Central memory CD8-positive, alpha-beta T cell (primary cell): ENCODE measurements at places on chromosomes 7 and 10.

GRCh38 chr10:71084818-71085126, 127.6 kb upstream of the UNC5B start:
- DNase-seq = no peak

- DNase-seq = no peak
Measured at GRCh38 chr10:80137031-80137862, 4.7 kb downstream of the PLAC9 start.

- DNase-seq = no peak
Measured at GRCh38 chr7:108724251-108725100, 154.8 kb downstream of the DNAJB9 start.

DNA sequence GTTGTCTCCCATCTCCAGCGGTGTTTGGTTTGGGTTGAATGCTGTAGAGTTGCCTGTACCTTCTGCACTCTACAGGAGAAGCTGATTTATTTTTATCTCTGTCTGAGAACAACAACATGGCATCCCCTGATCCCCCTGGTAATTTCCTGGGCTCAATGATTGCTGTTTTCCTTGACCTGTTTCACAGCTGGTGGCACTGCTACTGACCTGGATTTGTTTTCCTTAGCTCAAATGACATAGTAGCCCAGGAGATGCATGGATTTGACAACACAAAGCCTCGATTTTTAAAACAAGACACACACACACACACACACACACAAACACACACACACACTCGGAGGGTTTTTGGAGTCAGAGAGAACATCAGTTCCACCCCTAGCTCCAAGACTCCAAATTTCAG, 301.6 kb downstream of the NRG3 start:
- DNase-seq = no peak

- no peak for DNase-seq
Measured at GRCh38 chr10:78910886-78911285, 157.9 kb upstream of the ZMIZ1 start.

- no peak for DNase-seq
Measured at GRCh38 chr10:21976739-21977138, 26.8 kb downstream of the DNAJC1 start.

DNA sequence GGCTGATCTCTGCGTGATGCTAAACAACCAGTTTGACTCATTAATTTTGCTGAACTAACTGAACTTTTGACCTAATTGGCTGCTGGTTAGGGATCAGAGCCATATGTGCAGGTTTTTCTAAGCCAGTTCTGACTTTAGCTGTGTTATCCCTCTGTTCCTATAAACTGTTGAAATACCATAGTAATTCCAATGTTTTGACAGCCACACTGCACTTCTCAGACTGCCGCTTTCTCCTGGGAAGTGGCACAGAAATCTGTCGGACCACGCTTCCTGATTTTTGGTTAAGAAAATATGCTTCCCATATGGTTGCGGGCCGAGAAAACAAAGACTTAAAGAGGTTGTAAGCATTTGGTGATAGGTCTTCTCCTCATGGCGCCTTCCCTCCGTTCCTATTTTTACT, 42.3 kb downstream of the TBXAS1 start:
- no peak for DNase-seq

DNA sequence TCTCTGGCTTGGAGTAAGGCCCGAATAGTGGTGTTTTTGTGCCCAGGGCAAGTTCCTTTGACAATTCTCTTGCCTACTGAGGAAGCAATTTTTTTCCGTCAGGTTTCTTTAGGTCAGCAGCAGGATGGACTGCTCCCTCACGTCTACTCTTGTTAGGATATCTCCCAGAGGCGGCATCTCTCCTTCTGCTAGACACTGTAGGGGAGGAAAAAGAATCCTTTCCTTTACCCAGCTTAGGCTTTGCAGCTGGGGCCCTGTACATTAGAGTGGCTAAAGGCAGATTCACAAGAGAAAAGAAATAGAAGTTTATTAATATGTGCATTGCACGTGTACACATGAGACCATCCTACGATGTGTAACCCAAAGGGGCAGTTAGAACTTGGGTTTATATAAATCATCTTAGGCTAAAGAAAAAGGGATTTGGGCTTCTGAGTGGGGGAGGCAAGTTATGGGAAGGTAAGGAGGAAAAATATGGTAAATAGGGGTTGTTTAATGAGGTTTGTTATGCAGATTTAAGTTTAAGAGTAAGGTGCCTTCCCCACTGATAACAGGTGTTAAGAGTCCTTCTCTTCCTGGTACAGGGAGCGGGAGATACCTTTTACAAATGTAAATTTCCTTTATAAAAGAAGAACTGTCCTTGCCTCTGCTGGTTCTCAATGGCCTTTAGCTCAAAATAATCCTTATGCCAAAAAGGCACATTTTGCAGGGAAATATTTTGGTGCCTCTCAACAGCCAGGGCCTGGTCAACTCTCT, 156.4 kb downstream of the AOAH start:
- no peak for DNase-seq

DNA sequence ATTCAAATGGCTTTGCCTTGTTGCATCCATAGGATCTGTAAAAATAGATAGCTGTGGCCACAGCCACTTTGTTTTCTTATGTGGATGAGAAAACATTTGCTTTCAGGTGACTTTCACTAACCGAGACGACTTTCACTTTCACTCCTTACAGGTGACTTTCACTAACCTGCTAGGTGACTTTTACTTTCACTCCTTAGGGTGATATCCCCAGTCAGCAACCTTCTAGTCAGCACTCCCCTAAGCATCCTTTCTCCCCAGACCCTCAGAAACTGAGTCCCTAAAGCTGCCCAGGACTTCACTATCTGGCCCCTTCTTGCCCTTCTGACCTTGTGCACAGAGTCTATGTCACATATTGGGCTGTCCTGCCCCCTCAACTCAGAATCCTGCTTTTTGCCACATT, 177.5 kb downstream of the RELN start:
- DNase-seq = no peak

GRCh38 chr7:16404636-16405035, 16.7 kb downstream of the CRPPA start:
- no peak for DNase-seq

- peak; percentile 35 for DNase-seq
Measured at GRCh38 chr7:157502701-157503111, 165.9 kb downstream of the DNAJB6 start.

DNA sequence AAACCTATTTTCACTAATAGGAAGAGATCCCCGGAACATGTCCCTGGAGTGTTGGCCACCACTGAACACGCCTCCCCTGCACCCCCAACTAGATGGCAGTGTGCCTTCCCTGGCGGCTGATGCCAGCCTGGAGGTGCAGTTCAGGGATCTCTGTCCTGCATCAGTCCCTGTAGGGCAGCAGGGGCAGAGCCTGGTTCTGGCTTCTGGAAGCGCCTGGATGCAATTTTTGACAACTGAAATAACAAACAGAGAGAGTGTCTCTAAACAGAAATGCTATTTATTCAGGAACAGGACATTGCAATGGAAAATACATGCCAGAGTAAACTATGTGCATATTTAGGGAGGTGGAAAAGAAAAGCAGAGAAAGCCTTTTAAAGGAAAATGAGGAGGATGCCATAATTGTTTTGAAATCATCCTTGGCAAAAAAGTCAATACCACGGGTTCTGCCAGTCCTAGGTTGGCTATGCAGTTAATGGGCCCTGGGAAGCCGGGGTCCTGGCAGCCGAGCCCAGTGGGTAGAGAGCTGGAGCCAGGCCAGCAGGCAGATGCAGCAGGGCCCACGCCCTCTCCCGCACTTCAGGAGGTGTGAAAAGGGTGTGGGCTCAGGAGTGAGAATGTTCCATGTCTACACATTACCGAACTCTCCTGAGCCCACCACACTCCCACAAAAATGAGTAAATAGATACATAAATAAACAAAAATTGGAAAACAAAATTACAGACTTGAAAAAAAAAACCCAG, 18.5 kb downstream of the ANTXRL start:
- no peak for DNase-seq

GRCh38 chr7:69564454-69565417, 33.5 kb upstream of the AUTS2 start:
- no peak for DNase-seq

GRCh38 chr7:90402785-90403173, 482 bp upstream of the CLDN12 start:
- DNase-seq = no peak

DNA sequence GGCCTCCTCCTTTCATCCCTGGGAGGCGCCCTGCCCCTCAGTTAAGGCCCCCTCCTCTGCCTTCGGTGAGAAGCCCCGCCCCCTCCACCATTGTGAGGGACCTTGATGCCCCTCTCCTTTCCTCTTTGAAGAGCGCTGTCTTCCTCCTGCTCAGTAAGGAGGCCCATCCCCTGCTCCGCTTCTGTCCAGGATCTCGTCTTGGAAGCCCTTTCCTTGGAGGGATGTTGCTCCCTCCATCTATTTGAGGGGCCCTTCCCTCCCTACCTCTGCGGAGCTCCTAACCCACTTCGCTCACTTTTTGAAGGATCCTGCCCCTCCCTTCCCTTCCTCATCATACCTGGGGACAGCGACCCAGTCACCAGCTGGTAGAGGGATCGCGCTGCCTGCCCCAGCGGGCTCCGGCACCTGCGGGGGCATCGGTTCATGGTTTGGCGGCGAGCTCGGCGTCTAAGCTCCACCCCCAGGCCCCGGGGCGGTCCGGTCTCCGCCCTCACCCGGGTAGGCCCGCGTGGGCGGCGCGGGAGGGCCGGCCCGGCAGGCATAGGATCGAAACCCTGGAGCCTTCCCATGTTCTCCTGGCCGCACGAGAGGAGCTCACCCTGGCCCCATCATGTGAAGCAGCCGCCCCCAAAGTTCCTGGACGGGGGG, 4.1 kb downstream of the KCNIP2 start:
- DNase-seq = peak; percentile 34

DNA sequence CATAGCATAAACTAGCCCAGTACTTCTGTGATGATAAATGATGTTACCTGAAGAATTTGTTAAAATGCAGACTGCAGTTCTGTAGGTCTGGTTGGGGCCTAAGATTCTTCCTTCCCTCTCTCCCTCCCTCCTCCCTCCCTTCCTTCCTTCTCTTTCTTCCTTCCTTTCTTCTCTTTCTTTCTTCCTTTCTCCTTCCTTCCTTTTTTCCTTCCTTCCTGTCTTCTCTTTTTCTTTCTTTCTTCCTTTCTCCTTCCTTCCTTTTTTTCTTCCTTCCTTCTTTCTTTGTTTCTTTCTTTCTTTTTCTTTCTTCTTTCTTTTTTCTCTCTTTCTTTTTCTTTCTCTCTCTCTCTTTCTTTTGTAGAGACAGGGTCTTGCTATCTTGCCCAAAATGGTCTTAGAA, 3.7 kb upstream of the SLC25A28 start:
- DNase-seq = no peak

DNA sequence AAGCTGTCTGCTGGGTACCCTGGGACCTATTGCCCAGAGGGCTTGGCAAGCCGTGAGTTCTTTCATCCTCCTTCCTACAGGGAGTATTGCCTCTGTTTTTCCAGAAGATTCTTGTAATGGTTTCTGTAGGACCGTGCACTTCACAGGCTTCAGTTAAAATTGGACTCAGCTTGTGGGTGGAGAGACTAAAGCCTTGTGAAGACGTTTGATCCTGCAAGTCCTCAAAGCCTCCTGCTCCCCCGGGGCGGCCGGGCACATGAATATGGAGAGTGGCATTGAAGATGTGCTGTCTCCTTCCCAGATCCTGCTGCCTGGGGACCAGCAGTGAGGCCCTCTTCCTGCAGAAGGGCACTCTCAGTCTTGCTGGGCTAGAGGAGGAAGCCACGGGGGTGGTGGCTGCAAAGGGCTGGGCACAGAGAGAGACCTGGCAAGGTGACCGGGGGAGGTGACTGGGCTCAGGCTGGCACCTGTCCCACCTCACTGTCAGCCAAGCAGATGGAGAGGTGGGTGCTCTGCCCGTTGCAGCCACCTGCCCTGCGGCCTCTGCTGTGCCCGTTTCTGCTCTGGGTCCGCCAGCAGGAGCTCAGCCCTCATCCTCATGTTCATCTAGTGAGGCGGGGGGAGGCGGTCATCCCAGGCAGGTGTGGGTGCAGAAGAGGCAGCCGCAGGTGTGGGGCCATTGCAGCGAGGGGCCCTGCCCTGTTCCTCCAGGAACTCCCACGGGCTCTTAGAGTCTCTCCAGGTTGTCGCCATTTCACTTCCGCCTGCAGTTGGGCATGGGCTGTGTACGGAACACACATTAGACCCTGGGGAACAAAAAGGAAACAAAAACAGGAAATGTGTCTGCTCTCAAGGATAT, 55.7 kb downstream of the TMEM209 start:
- no peak for DNase-seq

- no peak for DNase-seq
Measured at GRCh38 chr7:31896925-31897324, 173.3 kb downstream of the PDE1C start.

DNA sequence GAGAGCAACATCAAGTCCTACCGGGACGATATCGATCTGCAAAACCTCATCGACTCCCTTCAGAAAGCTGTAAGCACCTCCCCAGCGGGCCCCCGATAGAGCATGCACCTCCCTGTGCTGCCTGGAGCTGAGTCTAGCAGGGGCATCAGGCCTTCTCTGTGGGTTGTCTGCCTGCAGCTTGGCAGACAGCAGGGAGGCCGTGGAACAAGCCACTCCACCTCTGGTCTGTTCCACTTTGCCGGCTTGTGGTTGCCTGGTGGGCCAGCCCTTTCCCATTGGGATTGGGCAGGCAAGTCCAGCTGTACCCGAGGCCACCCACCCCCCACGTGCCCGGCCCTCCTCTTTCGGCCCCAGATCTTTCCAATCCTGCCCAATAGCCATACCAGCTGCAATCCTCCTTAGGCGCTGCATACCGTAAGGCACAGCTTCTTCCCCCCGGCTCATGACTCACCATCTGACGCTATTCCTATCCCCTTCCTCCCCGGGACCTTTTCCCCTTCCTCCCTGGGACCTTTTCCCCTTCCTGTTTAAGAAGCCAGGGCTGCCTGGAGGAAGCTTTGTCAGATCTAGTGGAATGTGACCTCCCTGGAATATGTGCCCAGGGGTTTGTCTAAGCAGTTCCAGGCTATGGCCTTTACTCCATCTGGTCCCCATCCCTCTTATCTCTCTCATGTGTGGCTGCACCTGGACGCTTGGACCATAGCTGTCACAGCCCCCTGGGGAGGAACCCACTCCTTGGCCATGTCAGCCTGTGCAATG, 28.1 kb upstream of the SH2D4B start:
- no peak for DNase-seq

DNA sequence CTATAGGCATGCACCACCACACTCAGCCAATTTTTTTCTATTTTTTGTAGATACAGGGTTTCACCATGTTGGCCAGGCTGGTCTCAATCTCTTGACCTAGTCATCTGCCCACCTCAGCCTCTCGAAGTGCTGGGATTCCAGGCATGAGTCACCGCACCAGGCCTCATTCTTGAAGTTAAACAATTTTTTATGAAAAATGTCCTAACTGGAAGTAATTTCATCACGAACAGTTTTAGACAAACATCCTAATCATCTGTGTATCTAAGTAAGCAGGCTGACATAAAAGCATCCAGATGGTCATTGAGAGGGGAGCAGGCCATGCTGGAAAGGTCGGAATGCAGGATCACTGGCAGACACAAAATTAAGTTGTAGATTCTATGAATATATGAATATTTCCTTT, 269.1 kb downstream of the ZMYND11 start:
- DNase-seq = no peak

DNA sequence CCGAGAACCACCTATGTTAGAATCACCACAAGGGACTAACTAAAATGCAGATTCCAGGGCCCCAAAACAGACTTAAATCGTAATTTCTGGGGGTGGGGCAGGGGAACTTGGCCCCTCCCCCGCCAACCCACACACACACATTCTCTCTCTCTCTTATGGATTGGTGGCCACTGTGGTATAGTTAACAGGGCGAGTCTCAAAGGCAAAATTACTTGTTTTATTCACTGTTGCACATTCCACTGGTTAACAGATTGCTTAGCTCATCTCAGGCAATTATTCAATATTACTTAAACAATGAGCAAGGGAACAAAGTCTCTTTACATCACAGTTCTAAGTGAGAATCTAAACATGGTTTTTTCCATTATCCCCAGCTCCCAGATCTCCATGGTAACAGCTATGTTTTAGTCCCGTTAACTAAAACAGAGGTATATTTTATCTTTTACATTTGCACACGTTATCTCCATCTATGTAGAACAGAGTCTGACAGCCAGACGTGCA, 38.5 kb downstream of the IGF2BP3 start:
- DNase-seq = no peak
